ENCODE measurements at places on chromosomes 7 and 10.

DNA sequence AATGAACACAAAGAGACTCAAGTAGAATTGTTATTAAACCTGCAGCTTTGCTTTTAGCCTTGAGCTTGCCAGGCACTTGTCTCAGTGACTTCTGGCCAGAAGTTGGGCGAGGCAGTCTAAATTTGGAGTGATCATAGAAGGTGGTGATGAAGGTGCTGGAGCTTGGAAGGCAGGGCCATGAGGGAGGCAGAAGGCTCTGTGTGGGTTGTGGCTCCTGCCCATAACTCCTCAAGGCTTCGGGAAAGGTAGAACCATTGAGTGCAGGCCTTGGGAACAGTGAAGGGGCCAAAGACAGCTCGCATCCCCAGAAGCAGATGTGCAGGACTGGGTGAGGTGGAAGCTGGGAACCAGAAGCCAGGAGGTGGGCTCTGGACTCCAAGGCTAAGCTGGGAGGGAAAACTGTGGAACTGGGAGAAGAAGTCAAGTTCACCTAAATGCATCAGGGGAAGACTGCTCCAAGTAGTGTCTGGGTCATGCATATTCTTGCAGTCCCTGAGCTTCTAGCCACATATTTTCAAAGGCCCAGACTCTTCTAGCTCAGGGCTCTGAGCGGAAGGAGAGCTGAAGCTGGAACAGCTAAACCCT is 111.1 kb upstream of the HABP2 start:
- DNase-seq: no peak

- no peak for DNase-seq
Measured at GRCh38 chr7:121574109-121574508, 178.0 kb upstream of the FAM3C start.

- peak; percentile 56 for DNase-seq
Measured at GRCh38 chr10:77494327-77494726, 143.3 kb downstream of the KCNMA1 start.

DNA sequence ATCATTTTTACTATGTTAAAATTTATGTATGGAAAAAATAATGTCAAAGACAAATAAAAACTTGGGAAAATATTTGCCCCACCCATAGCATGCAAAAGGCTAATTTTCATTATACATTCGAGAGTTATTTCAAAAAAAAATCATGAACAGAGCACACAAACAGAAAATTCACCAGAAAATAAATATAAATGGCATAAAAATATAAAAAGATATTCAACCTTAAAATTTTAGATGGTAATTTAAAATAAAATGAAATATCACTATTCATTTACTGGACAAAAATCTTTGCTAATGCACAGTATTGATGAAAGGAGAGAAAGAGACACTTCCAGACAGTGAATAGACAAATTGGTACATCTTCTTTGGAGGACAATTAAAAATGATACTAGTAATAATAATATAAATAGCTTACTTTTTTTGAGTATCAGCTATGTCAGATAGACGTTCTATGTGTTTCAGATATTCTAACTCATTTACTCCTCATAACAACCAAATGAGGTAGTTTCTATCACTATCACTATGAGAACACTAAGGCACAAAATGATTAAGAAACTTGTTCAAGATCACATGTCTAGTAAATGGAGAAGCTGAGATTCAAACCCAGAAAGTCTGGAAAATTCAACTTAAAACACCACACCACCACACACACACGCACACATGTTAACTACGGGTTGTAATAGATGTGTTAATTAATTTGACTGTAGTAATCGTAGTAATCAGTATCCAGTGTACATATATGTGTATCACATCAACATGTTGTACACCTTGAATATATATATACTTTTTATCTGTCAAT is 63.0 kb downstream of the CCDC71L start:
- no peak for DNase-seq

DNA sequence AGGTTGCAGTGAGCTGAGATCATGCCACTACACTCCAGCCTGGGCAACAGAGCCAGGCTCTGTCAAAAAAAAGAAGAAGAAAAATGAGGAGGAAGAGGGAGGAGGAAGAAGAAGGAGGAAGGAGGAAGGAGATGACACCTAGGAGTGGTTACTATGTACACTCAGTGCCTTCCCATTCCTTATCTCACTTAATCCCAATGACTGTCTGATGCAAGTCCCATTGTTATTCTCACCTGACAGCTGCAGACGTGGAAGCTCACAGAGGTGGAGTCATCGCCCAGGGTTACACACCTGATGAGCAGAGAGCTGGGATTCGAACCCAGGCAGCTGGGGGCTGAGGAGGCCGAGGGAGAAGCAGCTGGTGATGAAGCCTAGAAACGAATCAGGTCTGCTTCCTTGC is 258.8 kb downstream of the SNX10 start:
- no peak for DNase-seq

DNA sequence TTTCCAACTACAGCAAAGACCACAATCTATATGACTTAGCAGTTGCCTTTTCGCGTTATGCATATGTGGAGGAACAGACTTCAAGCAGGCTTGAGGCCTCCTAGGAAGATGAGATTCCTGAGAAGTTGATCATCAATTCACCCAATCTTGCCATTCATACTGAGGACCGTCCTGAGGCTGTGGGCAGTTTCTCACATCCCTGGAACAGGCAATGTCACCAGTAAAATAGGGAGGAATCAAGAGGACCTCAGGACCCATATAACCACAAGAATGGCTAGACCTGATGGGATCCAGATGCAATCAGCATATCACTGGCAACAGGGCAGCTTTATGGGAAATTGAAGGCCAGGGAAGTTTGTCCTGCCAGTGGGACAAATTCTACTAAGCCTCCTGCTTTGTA is 17.3 kb downstream of the KDM7A start:
- DNase-seq: no peak

DNA sequence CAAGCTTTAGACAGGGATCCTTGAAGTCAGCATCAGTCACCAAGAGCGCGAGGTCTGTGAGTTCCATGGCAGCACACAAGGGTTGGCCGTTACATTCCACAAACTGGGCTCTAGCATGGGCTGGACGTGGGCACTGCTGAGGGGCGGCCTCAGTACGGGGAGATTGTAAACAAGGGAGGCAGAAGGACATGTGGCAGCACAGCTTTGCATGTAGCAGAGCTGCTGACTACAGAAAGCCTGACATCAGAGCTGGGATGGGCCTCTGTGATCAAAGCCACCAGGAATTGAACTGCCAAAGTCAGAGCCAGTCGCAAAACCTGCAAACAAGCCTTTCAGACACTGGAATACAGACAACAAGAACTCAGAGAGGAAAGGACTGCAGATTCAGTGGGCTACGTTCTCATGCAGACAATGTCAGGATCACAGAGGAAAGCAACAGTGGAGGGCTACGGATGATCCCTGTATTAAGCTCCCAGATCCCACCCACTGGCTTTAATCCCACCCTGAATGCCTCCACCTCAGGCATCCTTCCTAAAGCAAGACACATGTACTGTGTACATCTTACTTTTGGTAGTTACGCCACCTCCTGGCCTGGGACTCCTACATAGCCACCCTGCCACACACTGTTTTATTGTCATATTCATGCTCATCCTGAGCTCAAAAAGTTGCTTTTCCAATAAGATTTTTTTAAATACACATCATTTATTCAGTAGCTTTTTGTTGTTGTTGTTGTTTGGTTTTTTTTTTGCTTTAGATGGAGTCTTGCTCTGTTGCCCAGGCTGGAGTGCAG is 291.1 kb upstream of the IMMP2L start:
- DNase-seq: peak; percentile 50

DNA sequence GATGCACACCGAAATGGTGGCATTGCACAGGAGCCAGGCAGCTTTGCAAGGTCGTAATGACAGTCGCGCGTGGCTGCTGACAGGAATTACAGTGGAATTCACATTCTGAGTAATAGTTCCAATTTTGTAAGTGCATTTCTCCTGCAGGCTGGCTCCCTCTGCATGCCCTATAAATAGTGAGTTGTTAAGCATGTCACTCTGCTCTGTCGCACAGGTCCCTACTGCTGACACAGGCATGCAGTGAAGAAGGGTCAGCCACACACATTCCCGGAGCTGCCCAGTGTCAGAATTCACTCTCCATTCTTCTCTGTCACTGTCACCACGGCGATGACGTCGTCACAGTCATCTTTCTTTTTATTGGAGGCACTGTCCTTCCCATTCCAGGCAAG is 49.2 kb upstream of the SHH start:
- DNase-seq: no peak

DNA sequence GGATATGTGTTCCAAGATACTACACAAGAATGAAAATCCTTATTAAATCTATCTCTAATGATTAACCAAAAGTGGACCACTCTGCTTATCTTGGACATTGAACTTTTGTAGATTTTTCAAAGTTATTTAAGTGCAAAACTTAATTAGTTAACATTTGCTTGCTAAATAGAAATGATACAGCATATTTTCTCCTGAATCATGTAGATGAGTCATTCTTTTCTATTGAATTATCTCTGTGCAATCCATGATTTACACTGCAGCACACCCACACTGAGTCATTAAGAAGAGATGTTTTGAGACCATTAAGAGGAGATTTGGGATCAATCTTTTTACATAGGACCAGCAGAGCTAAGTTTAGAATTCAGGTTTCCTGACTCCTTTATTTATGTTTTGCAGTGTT is 6.6 kb upstream of the ABCC2 start:
- peak; percentile 57 for DNase-seq

Measured in SK-MEL-5 (cell line).